ENCODE measurements at places on chromosomes 2 and 18.

DNA sequence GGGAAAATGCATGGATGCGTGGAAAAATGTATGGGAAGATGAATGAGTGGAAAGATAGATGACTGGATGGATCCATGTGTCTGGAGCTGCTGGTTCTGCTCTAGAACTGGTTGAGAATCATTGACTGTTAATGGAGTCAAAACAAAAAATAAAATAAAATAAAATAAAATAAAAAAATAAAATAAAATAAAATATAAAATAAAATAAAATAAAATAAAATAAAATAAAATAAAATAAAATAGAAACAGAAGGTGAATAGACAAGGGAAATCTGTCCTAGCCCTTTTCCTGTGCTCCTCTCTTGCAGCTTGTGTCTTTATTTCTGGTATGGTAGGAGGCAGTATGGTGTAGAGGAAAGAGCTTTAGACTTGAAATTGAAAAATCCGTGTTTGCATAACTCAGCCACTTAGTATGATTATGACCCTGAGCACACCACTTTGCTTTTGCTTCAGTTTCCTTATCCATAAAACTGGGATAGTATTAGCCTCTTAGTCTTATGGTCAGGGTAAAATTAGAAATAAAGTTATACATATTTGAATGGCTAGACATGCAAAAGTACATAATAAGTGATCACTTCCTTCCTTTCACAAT lies 51.0 kb downstream of the PSD4 start:
- no peak for DNase-seq

- DNase-seq, result no peak
These were observed 1.5 kb downstream of the CTDSP1 start for GRCh38 chr2:218400930-218401881.

DNA sequence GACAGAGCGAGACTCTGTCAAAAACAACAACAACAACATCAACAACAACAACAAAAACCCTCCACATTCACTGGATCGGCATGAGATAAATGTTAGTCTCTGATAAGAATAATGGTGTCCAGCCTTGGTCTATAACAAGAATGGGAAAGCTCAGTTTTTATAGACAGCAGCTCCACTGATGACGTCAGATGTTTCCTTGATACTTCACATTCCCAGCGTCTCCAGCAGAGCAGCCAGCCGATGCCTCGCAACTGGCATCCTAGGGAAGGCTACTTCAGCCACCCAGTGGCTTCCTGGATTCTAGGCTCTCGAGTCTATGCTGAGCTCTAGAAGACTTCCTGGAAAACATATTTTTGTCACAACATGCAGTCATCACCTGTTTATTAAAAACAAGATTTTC lies 271.4 kb upstream of the SMIM21 start:
- no peak for DNase-seq

DNA sequence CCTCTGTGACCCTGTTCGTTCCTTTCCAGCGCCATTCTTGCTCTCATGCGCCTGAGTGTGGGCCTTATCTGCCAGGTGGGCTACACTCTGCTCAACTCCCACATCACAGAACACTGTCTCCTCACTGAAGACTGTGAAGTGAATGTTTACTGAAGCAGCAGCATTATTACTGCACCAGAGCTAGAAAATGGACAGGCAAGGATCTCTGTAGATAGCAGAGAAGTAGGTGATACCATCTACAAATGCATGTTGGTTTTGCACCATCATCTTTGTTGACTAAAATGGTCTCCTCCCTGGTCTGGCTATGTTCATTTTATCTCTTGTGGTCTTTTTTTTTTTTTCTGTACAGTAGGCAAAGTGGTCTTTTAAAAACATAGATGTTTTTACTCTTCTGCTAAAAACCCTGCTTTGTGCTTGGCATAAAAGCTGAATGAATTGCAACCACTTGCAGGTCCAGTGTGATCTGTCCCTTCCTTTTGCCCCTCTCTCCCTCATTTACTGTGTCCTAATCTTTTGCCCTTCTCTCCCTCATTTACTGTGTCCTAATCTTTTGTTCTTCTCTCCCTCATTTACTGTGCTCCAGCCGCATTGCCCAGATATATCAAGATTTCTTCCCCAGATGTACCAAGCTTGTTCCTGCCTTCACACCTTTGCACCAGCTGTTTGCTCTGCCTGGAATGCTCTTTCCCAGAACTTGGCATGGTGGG lies 35.4 kb downstream of the BABAM2 start:
- DNase-seq, result no peak

Measured in activated CD4-positive, CD25-positive, alpha-beta regulatory T cell treated with anti-CD3 and anti-CD28 coated beads, Interleukin-2, amount 50 U/mL, for 72 hours (primary cell).